ENCODE measurements at places on chromosomes 1 and 21.

DNA sequence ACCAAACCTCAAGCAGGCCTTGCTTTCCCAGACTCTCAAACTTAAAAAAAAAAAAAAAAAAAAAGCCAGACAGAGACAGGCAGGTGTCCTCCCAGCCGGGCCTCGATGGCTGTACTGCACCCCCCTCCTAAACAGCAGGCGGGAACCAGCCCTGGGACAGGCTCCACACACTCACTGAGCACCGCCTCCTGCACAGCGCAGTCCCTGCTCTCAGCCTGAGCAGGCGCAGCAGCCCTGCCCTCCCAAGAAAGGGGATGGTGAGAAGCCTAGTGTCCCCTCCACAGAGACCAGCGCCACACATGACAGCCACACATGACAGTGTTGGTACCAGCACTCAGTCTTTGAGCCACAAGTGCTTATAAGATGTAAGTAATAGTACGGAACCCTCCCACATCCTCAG, 11.9 kb downstream of the MX2 start:
- no peak for DNase-seq

- no peak for DNase-seq
These were observed 116.3 kb upstream of the HP1BP3 start for GRCh38 chr1:20903437-20903836.

GRCh38 chr1:115363171-115363570, 25.1 kb upstream of the NGF start:
- DNase-seq, result no peak

- no peak for DNase-seq
These were observed 96.3 kb upstream of the SLC44A3 start for GRCh38 chr1:94723894-94724293.

- no peak for DNase-seq
These were observed 20.6 kb upstream of the APOBEC4 start for GRCh38 chr1:183673605-183674323.

GRCh38 chr21:45898781-45899180, 82.8 kb upstream of the COL6A1 start:
- no peak for DNase-seq

DNA sequence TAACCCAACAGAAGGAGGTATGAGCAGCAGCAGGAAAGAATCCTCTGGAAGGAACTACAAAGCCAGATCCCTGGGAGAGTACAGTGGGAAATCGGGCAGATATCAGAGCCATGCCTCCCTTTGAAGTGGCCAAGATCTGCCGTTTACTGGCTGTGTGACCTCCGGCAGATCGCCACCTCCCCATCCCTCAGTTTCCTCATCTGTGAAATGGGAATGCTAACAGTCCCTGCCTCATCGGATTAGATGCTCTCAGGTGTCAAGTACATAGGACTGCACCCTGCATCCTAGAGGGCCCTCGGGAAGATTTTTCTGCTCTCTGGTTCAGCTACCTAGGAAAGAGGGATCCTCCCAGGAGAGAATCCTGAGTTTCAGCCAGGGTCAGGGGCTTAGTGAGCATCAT, 60.6 kb upstream of the EFHD2 start:
- no peak for DNase-seq

- no peak for DNase-seq
These were observed 657.9 kb downstream of the AJAP1 start for GRCh38 chr1:5312293-5312674.
